T-cell (primary cell): ENCODE measurements at places on chromosomes 5 and 9. TPM values are rescaled to one million over a fixed set of nuclear protein-coding genes. Genes with fewer than 3 reads are reported as not detected.

- no peaks in the 10 kb centered on the region for H3K36me3 ChIP-seq
- peaks cover 51% of the 10 kb centered on the region for H3K27me3 ChIP-seq
- H3K27ac ChIP-seq, result no peak overlapping the region
- no peak overlapping the region for H3K4me3 ChIP-seq
Measured at GRCh38 chr5:175796536-175797499, 74.6 kb upstream of the CPLX2 start.

GRCh38 chr9:125854553-125855275 lies 107.5 kb downstream of the PBX3 start:
- H3K27ac ChIP-seq, result no peak overlapping the region
- DNase-seq, result no peak
- H3K36me3 ChIP-seq, result no peaks in the 10 kb centered on the region
- H3K27me3 ChIP-seq, result no peaks in the 10 kb centered on the region

DNA sequence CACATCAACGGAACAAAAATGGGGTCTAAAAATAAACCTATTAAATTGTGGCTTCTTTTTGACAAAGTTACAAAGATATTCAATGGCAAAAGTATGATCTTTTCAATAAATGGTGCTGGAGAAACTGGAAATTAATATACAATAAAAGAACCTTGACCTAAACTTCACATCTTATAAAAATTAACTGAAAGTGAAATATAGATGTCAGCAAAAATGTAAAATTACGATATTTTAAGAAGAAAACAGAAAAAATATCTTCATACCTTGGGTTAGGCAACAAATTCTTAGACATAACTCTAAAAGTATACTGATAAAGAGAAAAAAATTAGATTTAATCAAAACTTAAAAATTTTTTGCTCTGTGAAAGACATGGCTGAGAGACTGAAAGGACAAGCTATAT lies 1909.5 kb upstream of the CDH9 start:
- no peak overlapping the region for H3K4me3 ChIP-seq
- no peaks in the 10 kb centered on the region for H3K4me1 ChIP-seq
- H3K27me3 ChIP-seq, result no peaks in the 10 kb centered on the region
- no peak overlapping the region for H3K27ac ChIP-seq
- H3K36me3 ChIP-seq, result no peaks in the 10 kb centered on the region
- DNase-seq, result no peak

DNA sequence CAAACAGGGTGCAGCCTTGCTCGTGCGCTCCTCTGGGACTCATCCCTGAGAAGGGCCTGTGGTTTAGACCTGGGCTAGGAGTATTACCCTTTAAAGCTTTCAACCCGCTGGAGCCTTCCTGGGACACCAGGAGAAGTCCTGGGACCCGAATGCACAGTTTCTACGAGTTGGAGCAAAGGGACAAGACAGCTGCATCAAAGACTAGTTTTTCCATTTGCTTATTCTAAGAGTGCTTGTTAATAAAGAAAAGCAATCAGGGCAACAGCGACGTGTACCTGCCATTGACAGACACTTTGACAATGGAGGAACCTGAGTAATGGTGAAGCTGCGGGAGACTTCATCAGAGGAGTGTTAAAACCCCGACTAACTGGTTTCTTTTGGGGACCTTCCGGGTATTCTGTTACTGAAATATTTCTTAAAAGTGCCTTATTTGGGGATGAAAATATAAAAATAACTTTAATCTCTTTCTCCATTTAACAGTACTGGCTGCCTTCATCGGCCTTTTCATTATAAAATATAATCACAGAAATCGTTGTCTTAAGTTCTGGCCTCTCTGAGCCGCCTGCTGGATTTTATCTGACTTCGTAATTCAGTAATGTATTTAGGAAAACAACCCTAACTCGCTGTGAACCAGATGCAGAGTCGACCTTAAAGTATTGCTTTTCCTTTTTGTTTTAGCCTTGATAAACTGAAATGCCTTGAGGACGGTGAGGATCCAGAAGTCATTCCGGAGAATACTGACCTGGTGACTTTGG lies 732 bp downstream of the SNAPC3 start:
- DNase-seq, result no peak
- no peaks in the 10 kb centered on the region for H3K27me3 ChIP-seq
- H3K4me3 ChIP-seq, result peak overlapping the region; percentile 84
- peak overlapping the region; percentile 25 for H3K27ac ChIP-seq
- peaks cover 29% of the 10 kb centered on the region for H3K4me1 ChIP-seq

GRCh38 chr5:38753776-38754175 lies 92.0 kb upstream of the OSMR start:
- H3K27ac ChIP-seq, result no peak overlapping the region
- DNase-seq, result no peak
- H3K36me3 ChIP-seq, result no peaks in the 10 kb centered on the region
- H3K4me3 ChIP-seq, result no peak overlapping the region
- H3K4me1 ChIP-seq, result no peaks in the 10 kb centered on the region
- no peaks in the 10 kb centered on the region for H3K27me3 ChIP-seq

DNA sequence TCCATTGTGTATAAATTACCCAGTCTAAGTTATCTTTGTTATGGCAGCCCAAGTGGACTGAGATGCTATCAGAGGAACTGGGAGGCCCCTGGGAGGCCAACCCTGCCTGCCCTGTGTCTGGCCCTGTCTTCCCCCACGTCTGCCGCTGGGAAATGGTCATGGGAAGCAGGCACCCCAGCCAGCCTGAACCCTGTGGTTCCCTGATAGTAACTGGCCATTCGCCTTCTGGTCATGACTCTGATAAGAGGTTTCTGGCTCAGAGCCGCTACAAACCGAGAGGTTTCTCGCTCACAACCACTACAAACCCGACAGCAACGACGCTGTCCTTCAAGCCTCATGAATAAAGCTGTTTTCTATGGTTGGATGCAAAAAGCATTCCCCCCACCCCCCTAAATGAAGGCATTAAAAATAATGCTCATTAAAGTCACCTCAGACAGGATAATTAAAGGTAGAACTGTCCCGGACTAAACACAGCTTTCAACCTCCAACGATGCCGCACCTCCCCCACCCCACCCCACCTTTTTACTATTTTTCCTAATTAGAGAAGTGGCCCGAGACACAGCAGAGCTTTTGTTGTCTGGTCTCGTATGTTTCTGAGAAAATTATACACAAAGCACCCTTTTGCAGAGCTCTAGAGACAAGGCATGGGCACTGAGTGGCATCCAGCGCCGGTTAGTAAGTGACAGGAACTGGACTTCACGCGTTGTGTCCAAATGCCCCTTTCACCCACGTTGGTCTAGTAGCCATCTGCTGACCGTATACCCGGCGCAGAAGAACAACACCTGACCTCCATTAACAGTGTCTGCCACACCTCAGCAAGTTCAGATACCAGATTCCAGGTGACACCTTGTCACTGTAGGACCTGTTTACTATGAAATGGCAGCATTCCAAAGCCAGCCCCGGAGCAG lies 140.8 kb downstream of the COL23A1 start:
- H3K27ac ChIP-seq, result no peak overlapping the region
- H3K4me1 ChIP-seq, result no peaks in the 10 kb centered on the region
- no peak for DNase-seq
- no peak overlapping the region for H3K4me3 ChIP-seq

Gene SPINK7
- not detected for total RNA-seq

Gene IFNK
- not detected for total RNA-seq

- H3K27ac ChIP-seq, result no peak overlapping the region
- peaks cover 2% of the 10 kb centered on the region for H3K36me3 ChIP-seq
- peaks cover 5% of the 10 kb centered on the region for H3K4me1 ChIP-seq
- DNase-seq, result no peak
Measured at GRCh38 chr5:157523976-157524375, 51.6 kb downstream of the ADAM19 start.

GRCh38 chr5:3305432-3305831 lies 290.2 kb upstream of the IRX1 start:
- H3K36me3 ChIP-seq, result no peaks in the 10 kb centered on the region
- no peak overlapping the region for H3K27ac ChIP-seq
- H3K27me3 ChIP-seq, result no peaks in the 10 kb centered on the region

DNA sequence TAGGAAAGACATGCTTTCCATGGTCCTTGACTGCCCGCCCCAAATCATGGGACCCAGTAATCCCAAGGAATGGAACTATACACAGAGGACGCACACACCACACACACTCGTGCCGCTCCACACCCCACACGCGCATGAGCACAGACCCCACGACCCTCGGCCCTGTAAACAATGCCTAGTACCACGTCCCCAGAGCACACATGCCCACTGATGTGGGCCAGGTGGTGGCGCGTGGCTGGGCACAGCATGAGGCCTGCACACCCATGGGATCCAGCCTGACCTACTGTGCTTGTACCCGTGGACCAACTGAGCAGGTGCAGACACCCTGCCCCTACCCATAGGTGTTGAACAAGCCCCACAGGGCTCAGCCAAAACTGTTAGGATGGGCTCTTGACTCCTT lies 739 bp downstream of the DBH start:
- no peak overlapping the region for H3K4me3 ChIP-seq
- H3K27me3 ChIP-seq, result peaks cover 31% of the 10 kb centered on the region
- H3K4me1 ChIP-seq, result no peaks in the 10 kb centered on the region

- no peak for DNase-seq
- no peak overlapping the region for H3K4me3 ChIP-seq
- peaks cover 6% of the 10 kb centered on the region for H3K27me3 ChIP-seq
Measured at GRCh38 chr5:79992891-79993657, 2.0 kb upstream of the MTX3 start.

Gene DNAJC25
- total RNA-seq, result 5.1 TPM

DNA sequence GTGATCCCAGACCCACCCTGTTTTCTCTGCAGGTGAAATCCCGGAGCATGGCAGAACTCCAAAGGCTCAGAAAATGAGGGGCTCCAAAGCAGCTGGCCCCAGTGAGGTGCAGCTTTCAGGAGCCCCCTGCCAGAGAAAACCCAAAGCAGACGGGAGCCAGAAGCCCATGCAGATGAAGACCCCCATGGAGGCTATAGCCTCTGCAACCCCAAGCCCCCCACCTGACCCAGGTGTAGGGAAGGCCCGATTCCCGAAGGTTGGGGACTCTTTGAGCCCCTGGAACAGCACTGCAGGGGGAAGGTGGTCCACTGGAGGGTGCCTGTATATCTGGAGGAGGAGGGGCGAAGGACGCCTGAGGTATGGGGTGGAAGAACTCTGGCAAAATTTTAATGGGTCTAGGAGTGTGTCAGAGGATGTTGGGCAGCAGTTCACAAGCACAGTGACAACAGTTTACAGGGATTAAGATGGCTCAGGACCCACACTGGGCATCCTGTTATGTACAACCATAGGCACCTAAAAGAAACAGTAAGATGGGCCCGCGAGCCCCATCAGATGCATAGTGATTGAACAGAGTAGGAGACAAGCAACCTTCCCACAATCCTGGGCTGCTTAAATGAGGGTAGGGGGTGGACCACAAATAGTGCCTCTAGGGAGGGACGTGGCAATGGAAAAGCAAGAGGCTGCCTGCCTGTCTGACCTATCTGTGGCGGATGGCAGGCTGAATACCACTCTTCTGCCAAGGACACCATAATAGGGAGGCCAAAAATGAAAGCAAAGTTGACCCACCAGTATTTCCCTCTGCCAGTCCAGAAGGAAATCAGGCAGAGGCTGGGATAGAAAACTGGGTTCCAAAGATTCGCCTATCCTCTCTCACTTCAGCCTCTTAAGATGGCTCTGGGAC lies 16.4 kb upstream of the ANXA6 start:
- no peak overlapping the region for H3K27ac ChIP-seq
- no peaks in the 10 kb centered on the region for H3K4me1 ChIP-seq
- H3K4me3 ChIP-seq, result no peak overlapping the region
- peaks cover 10% of the 10 kb centered on the region for H3K36me3 ChIP-seq
- no peak for DNase-seq
- no peaks in the 10 kb centered on the region for H3K27me3 ChIP-seq

GRCh38 chr5:80246001-80246758 lies 9.7 kb downstream of the SERINC5 start:
- H3K36me3 ChIP-seq, result peaks cover 6% of the 10 kb centered on the region
- peak overlapping the region; percentile 9 for H3K27ac ChIP-seq
- H3K27me3 ChIP-seq, result no peaks in the 10 kb centered on the region
- H3K4me1 ChIP-seq, result peaks cover 59% of the 10 kb centered on the region

DNA sequence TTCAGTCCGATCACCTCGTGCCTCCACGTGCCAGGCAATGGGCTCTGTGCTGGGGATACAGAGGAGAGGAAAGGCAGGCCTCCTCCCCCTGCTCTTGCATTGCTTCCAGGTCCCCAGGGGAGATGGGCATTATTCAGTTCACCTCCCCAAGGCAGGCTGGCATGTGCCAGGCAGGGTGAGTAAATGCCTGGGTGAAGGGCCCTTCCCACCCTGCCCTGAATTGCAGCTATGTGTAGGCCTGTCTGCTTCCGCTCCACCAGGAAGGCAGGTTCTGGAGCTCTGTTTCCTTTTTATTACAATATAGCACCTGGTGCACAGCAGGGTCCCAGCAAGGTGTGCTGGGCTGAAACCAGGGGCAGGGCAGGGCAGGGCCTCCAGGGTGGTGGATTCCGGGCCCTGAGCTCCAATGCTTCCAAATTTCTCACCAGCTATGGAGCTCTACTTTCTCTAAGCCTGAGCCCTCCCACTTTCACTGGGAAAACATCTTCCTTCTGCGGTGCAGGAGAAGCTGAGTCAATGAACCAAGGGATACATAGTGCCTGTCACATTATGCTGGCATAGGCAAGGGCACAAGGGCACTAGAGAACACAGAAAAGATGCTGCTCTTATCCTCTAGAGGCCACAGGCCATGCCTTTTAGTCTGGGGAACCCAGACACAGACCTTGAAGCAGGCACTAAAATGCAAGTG lies 42.0 kb downstream of the SHB start:
- no peak for DNase-seq
- no peaks in the 10 kb centered on the region for H3K36me3 ChIP-seq
- peaks cover 4% of the 10 kb centered on the region for H3K27me3 ChIP-seq
- no peak overlapping the region for H3K4me3 ChIP-seq
- H3K27ac ChIP-seq, result no peak overlapping the region
- peaks cover 5% of the 10 kb centered on the region for H3K4me1 ChIP-seq

GRCh38 chr9:131690941-131691573 lies 48.8 kb downstream of the RAPGEF1 start:
- peak overlapping the region; percentile 20 for H3K27ac ChIP-seq
- no peak for DNase-seq
- no peaks in the 10 kb centered on the region for H3K36me3 ChIP-seq
- H3K4me1 ChIP-seq, result peaks cover 32% of the 10 kb centered on the region

DNA sequence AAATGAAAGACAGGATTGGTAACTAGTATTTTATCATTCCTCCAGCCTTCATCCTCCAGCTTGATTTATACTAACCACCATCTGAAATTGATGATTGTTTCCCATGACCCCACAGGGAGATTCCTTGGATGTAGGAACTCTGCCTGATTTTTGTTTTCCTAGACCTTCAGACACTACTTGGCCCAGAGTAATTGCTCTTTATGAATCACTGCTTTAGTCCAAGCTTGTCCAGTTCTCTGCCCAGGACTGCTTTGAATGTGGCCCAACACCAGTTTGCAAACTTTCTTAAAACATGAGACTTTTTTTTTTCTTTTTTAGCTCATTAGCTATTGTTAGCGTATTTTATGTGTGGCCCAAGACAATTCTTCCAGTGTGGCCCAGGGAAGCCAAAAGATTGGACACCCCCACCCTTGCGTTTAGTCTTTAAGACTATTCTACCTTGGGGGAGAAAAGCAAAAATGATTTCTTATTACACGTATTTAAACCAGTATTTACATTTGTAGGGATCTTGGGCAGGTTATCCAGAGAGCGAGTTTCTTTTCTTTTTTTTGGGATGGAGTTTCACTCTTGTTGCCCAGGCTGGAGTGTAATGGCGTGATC lies 18.4 kb downstream of the BASP1 start:
- no peak overlapping the region for H3K27ac ChIP-seq
- H3K36me3 ChIP-seq, result no peaks in the 10 kb centered on the region
- H3K4me1 ChIP-seq, result no peaks in the 10 kb centered on the region
- H3K4me3 ChIP-seq, result no peak overlapping the region
- H3K27me3 ChIP-seq, result no peaks in the 10 kb centered on the region
- no peak for DNase-seq
